ENCODE measurements at places on chromosomes 13 and 19.

- no peak for DNase-seq
These were observed 4.2 kb upstream of the TYK2 start for GRCh38 chr19:10384580-10384979.

DNA sequence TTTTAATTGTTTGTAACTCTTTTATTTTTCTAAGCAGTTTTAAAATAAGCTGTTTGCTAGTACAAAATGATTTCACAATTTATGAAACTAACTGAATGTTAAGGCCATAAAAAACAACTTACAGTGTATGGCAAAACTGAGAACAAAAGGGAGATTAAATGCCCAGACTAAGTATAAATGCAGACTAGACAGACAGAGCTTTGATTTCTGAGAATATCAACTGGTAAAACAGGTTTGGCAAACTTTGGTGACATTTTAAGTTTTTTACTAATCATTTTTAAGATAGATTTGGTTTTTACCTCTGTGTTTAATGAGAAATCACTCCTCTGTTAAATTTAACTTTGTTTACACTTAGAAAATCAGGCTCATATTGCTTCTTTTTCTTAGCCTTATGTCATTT lies 127.5 kb upstream of the KLF5 start:
- DNase-seq = no peak

DNA sequence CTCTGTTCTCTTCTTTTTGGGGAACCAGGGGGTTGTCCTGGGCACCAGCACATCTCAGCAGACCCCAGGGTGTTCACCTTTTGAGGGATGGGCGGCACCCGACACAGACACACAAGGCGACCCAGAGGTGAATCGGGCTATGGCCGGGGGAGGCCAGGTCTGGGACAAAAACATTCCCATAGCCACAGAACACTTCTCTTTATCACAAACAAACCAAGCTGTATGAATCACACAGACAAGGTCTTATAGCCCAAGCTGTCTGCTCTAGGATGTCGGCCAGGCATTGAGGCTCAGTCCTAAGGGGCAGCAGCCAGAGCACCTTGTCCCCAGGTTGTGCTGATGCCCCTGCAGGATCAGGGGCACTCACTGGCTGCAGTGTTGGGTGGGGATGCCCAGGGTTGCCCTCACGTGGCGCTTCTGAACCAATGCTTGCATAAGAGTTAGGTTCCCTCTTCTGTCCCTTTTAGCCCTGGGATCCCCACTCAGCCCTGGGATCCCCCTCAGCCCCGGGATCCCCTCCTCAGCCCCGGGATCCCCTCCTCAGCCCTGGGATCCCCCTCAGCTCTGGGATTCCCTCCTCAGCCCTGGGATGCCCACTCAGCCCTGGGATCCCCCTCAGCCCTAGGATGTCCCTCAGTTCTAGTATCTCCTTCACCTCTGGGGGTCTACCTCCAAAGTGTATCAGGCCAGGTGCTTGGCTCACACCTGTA lies 26.9 kb downstream of the MAU2 start:
- DNase-seq = no peak

DNA sequence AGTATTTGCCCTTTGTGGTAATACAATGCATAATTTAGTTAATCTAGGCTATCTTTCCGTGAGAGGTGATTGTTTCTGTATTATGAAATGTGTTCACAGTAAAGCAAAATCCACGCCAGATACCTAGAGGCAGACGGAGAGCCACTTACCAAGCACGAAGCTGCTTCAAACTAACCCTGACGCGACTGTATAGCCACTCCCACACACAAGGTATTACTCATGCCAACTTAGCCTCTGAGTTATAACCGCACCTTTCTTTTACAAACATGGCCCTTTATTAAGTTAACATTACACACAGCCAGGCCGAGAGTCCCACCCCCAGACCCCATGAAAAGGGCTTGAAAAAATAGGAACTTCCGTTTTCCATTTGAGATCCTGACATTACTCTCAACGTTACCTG lies 185.7 kb downstream of the ABCC4 start:
- no peak for DNase-seq

- DNase-seq = no peak
These were observed 1893.0 kb upstream of the PCDH20 start for GRCh38 chr13:63308549-63309165.

GRCh38 chr13:38883783-38884182 lies 106.8 kb downstream of the STOML3 start:
- DNase-seq = no peak

GRCh38 chr19:1748115-1748872 lies 5.0 kb upstream of the ONECUT3 start:
- no peak for DNase-seq

GRCh38 chr19:41545547-41545946 lies 30.4 kb upstream of the CEACAM21 start:
- DNase-seq = no peak

DNA sequence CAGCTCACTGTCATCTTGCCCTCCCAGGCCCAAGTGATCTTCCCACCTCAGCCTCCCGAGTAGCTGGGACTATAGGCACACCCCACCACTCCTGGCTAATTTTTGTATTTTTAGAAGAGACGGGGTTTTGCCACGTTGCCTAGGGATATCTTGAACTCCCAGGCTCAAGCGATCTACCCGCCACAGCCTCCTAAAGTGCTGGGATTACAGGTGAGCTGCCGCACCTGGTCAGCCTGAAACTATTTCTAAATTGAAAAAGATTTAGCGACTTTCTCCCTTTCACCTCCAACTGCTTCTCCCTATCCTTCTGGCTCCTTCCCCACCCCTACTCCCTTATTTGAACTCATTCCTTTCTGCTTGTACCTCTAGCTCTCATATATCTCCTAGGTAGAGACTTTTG lies 19.8 kb upstream of the NAA16 start:
- no peak for DNase-seq

DNA sequence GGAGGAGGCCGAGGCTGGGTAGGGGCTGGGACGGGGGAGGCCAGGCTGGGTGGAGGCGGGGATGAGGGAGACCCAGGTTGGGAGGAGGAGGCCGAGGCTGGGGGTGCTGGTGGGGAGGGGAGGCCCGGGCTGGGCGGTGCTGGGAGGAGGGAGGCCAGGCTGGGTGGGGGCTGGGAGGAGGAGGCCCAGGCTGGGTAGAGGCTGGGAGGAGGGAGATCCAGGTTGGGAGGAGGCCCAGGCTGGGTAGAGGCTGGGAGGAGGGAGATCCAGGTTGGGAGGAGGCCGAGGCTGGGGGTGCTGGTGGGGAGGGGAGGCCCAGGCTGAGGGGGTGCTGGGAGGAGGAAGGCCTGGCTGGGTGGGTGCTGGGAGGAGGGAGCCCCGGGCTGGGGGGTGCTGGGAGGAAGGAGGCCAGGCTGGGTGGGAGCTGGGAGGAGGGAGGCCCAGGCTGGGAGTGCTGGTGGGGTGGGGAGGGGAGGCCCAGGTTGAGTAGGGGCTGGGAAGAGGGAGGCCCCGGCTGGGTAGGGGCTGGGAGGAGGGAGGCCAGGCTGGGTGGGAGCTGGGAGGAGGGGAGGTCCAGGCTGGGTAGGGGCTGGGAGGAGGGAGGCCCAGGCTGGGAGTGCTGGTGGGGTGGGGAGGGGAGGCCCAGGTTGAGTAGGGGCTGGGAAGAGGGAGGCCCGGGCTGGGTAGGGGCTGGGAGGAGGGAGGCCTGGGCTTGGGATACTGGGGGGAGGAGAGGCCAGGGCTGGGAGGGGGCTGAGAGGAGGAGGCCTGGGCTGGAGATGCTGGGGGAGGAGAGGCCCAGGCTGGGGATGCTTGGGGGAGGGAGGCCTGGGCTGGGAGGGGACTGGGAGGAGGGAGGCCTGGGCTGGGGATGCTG lies 10.7 kb downstream of the TPGS1 start:
- no peak for DNase-seq

DNA sequence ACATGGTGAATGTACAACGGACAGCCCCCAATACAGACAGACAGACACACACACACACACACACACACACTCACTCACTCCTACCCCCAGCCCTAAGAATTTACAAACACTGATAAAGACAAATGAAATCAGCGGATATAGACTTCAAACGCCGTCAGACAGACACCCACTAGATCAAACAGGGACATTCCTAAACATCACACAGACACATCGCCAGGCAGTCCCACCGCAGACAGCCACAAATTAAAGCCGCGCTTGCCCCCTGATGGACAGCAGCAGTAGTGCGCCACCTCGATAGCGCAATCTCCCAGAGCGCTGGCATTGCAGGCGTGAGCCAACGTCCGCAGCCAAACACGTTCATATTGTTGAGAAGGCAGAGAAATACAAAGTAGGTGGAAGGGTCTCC lies 24.7 kb upstream of the ADGRE1 start:
- DNase-seq = no peak

- no peak for DNase-seq
These were observed 2.7 kb upstream of the PLA2G4C start for GRCh38 chr19:48113190-48113917.

DNA sequence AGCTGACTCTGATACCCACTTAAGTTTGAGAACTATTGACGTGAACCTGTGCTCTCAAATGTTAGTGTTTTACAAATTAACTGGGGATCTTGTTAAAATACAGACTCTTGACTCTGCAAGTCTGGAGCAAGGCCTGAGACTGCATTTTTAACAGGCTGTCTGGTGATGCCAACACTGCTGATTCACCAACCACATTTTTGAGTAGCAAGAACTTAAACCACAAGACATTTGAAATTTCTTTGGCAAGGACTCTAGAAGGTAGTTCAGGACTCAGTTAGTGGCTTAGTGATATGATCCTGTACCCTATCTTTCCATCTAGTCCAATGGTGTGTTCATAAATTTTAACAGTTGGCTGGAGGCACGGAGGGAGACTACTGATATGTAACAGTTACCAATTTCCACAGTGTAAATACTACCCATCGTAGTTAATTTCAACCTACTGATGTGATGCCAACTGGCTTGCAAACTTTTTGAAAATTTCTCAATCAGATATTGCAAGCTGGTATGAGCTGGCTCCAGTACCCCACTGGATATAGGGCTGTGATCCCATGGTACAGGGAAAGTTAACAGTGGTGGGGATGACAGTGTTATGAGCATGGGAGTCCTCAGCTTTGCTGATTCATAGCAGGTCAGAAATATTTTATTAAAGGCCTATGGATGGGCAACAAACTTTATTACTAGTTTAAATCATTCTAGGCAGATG lies 255.1 kb downstream of the TBC1D4 start:
- DNase-seq = no peak

DNA sequence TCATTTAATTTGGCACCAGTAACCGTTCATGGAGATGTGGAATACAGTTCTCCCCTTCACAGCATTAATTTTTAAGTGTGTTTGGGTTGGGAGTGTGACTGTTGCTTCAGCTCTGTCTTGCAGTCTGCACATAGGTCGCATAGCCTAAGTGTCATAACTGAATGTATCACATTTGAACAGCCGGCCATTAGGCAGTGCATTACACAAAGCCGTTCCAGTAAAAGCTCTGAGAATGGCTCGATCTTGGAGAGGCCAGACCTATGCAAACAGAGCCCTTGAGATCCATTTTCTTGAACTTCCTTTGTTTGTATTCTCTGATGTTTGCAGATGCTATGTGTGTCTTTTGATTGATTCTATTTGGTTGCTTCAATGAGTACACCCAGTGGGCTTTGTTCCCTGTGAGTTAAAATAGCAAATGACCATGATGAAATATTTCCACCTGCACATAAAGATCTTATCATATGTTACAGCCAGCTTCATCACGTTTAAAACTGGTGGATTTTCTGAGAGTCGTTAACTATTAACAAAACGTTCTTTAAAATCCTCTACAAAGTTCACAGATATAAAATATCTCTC lies 1104.9 kb upstream of the SLC10A2 start:
- DNase-seq = no peak

DNA sequence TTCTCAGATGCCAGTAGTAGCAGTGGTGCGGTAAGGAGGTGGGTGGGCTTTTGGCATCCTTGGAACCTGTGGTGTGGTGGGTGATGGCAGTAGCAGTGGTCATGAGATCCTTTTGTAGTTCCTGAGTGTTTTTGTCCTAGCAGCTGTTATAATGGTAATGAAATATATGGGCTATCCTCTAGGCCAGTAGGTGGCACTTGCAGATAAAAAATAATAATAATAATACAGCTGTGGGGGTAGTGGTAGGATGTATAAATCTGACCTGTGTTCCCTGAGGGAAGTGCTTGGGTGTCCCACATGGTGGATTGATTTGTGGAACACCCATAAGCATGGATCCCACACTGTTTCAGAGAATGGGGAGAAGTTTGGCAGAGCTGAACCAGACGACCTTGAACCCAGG lies 334.0 kb downstream of the SLITRK5 start:
- DNase-seq = no peak

DNA sequence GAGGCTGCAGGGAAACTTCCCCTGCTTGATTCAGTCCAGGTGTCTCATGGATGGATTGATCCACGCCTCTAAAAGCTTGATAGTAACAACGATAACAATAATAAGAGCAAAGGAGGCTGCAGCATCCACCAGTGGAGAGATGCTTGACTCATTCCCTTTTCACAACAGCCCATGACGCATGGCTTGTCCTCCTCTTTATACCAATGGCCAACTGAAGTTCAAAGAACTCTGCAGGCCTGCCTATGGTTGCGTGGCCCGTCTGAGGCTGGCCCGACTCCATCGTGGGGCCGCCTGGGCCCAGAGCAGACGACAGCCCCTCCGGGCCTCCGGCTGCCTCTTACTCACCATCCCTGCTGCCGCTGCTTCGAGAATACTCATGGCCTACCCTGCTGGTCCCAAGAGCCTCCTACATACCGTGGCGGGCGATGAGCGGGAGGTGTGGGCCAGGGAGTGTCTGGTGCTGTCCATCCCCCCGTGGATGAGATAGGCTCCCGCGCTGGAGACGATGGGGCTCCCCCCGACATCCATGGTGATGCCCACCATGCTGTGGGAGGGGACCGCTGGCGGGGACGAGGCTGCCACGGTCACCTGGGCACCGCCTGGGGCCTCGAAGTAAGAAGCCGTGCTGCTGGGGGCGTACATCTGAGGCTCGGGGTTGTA lies 61.8 kb upstream of the RANBP3 start:
- DNase-seq = no peak

- DNase-seq = no peak
These were observed 16.8 kb downstream of the POLR1D start for GRCh38 chr13:27638521-27638920.

- no peak for DNase-seq
These were observed 848 bp upstream of the CEBPA start for GRCh38 chr19:33302974-33303790.

DNA sequence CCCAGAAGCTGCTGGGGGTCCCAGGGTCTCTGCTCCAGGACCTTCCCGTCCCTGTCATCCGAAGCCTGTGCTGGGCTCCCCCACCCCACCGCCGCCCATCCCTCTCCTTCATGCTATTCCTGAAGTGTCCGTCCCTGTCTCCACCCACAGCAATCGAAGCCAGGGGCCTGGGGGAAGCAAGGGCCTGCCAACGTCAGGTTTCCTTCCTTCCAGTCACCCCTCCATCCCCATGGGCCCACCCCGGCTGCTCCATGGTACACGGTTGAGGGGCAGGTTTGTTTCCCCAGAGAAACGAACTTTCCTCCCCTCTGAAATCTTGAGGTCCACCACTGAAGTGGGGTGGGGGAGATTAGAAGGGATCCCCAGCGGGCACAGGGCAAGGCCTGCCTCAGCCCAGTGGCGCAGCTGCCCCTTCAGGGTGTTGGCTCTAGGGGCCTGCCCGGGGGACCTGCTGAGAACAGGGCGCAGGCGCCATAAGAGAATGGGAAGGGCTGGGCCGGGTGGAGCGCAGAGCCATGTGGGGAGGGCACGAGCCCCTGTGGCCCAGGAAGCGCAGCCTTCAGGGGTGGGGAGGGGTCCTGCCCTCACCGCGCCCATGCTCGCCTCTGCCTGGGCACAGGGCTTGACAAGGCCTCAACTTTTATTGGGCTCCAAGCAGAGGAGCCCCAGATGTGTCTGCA lies 16.1 kb downstream of the CEBPG start:
- no peak for DNase-seq

- no peak for DNase-seq
These were observed 9.6 kb downstream of the CIC start for GRCh38 chr19:42278452-42279154.
